ENCODE measurements at places on chromosomes 7 and 10.
A peak's percentile ranks its signal among the peaks of the same experiment; 100 is the strongest.

GRCh38 chr7:98949336-98950044 lies 71.2 kb downstream of the TRRAP start:
- H3K27me3 ChIP-seq, result no peaks in the 10 kb centered on the region
- DNase-seq, result no peak
- no peak overlapping the region for H3K4me3 ChIP-seq
- peaks cover 53% of the 10 kb centered on the region for H3K36me3 ChIP-seq

DNA sequence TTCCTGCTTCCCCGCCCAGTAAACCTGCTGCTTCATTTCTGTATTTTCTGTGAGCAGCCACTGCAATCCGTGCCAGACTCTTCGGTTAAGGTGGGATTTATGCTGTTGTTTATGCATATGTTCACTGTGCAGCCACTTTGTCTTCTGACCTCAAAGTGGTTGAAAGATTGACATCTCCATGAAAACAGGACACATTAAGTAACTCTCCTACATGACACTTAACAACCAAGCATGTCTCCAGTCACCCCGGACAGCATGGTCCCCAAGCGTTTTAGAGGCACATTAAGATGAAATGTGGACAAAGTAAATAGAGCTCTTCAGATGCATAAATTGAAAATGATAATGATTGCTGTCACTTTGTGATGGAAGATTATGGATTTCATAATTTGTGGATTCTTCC lies 421.3 kb downstream of the GFRA1 start:
- H3K27me3 ChIP-seq, result no peaks in the 10 kb centered on the region
- no peak for DNase-seq
- H3K27ac ChIP-seq, result no peak overlapping the region
- H3K36me3 ChIP-seq, result no peaks in the 10 kb centered on the region

DNA sequence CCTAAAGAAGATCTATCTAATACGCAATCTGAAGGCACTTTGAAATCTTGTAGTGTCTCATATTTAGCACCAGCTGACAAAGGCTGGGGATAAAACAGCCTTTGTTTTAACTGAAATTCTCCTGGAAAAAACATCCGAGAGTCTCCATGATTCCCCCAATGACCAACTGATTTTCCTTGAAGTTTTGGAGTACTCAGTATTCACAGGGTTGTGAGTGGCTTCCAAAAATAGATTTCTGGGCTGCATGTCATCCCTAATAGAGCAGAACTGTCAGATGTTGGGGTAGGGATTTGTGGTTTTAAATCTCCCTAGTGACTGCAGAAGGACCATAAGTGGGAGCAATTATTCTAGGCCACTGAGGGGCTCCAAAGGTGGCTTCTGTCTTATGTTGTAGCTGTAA lies 206.4 kb downstream of the TAX1BP1 start:
- no peaks in the 10 kb centered on the region for H3K36me3 ChIP-seq
- H3K4me3 ChIP-seq, result no peak overlapping the region
- no peaks in the 10 kb centered on the region for H3K4me1 ChIP-seq

- no peak overlapping the region for H3K4me3 ChIP-seq
Measured at GRCh38 chr10:18364987-18365775, 225.0 kb downstream of the CACNB2 start.

DNA sequence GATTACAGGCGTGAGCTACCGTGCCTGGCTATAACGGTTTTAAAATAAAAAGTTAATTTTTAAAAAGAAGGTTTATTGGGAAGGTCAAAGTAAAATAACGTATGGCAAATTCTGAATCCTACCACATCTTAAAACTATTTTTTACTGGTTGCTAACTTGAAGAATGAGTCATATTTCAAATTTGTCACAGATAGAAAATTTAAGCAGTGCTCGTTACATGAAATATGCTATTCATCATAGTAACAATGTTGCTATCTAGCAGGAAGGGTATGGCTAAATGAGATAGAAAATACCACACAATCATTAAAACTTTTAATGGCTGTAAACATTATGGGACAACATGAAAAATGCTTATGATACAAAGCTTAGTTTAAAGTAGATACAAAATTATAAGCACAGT lies 500.5 kb downstream of the PHTF2 start:
- DNase-seq, result no peak
- H3K27ac ChIP-seq, result no peak overlapping the region
- no peaks in the 10 kb centered on the region for H3K36me3 ChIP-seq
- no peaks in the 10 kb centered on the region for H3K27me3 ChIP-seq
- H3K4me1 ChIP-seq, result no peaks in the 10 kb centered on the region

GRCh38 chr10:120145107-120145506 lies 252.6 kb downstream of the SEC23IP start:
- H3K27ac ChIP-seq, result no peak overlapping the region
- no peaks in the 10 kb centered on the region for H3K27me3 ChIP-seq

- DNase-seq, result no peak
- peaks cover 23% of the 10 kb centered on the region for H3K36me3 ChIP-seq
- no peak overlapping the region for H3K4me3 ChIP-seq
- no peak overlapping the region for H3K27ac ChIP-seq
- H3K4me1 ChIP-seq, result no peaks in the 10 kb centered on the region
Measured at GRCh38 chr7:107694386-107694785, 33.8 kb downstream of the SLC26A4 start.

- peaks cover 53% of the 10 kb centered on the region for H3K36me3 ChIP-seq
- peaks cover 26% of the 10 kb centered on the region for H3K4me1 ChIP-seq
- no peak overlapping the region for H3K27ac ChIP-seq
- no peak for DNase-seq
- no peak overlapping the region for H3K4me3 ChIP-seq
Measured at GRCh38 chr10:12238821-12239220, 42.8 kb downstream of the CDC123 start.

GRCh38 chr10:19628767-19629560 lies 187.3 kb upstream of the PLXDC2 start:
- no peaks in the 10 kb centered on the region for H3K4me1 ChIP-seq
- no peak for DNase-seq
- no peaks in the 10 kb centered on the region for H3K36me3 ChIP-seq
- no peak overlapping the region for H3K27ac ChIP-seq
- H3K27me3 ChIP-seq, result no peaks in the 10 kb centered on the region
- H3K4me3 ChIP-seq, result no peak overlapping the region

DNA sequence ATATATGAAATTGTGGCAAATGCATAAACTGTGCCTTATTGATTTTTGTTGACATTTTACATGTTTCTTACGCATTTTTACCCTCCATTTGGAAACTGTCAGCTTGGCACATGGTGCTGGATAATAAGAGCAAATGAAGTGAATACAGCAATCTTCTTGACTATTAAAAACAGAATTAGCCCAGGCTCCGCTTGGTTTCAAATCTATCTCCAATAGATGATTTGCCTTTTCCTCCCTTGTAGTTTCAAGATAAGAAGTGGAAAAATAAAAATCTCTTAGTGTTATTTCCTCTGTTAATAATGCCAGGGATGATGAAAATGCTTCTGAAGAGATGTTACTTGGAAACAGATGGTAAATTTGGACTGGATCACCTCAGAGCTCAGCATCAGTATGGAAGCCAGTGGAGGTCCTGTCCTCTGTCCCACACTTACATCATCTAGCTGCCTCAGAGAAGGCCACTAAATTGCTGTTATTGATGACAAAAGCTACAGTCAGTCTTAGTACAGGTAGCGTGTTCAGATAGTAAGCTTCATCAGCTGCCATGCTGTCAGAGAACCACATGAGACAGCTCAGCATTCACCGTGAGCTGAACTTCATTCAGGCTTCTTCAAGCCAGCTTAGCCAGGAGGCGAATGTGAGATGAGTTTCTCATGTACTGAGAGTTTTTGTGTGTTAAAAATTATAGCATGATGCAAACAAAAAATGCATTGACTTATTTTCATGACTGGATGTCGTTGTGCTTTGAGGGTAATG lies 246.8 kb downstream of the CELF2 start:
- no peak for DNase-seq
- peaks cover 74% of the 10 kb centered on the region for H3K4me1 ChIP-seq
- H3K36me3 ChIP-seq, result peaks cover 54% of the 10 kb centered on the region
- H3K27me3 ChIP-seq, result no peaks in the 10 kb centered on the region

GRCh38 chr7:102306916-102307677 lies 20.4 kb downstream of the SH2B2 start:
- peak overlapping the region; percentile 19 for H3K4me3 ChIP-seq
- no peaks in the 10 kb centered on the region for H3K36me3 ChIP-seq
- peak overlapping the region; percentile 34 for H3K27ac ChIP-seq
- H3K27me3 ChIP-seq, result no peaks in the 10 kb centered on the region
- no peaks in the 10 kb centered on the region for H3K4me1 ChIP-seq
